Inflammatory macrophage treated with lipopolysaccharide for 1 hour (primary cell): ENCODE measurements at places on chromosomes 2 and 18.

DNA sequence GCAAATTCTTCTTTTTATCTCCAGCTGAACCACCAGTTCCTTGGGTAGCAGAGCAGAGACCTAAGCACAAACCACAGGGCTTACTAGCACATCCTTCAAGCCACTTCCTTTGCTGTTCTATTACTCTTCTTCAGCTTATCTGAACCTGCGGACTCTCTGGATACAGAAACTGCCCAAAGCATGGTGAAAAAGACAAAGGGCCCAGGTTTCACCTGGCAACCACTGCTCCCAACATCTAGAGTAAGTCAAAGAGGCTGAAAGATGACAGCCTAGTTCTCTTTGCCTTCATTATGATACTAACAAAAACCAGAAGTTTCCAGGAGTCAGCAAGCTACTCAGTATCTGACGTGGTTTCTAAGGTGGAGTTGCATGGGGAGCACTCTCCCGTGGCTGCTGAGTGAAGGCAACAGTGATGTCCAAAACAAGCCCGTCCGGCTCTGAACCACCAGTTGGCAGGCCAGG, 43.4 kb downstream of the KANSL3 start:
- no peak for DNase-seq

DNA sequence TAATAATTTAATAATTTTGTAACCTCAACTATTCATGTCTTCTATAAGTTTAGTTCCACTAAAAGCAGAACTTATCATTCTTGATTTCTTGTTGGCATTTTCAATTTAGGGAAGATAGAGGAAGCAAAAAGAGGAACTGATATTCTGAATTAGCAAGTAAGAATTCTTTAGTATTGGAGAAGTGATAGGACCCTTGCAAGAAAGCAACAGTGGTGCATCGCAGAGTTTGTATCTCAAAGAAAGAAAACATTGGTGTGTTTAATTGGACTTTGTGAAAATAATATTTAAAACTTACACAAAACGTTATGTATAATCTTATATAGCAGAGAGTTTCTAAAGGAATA, 36.5 kb upstream of the TNFRSF11A start:
- DNase-seq: peak; percentile 65

DNA sequence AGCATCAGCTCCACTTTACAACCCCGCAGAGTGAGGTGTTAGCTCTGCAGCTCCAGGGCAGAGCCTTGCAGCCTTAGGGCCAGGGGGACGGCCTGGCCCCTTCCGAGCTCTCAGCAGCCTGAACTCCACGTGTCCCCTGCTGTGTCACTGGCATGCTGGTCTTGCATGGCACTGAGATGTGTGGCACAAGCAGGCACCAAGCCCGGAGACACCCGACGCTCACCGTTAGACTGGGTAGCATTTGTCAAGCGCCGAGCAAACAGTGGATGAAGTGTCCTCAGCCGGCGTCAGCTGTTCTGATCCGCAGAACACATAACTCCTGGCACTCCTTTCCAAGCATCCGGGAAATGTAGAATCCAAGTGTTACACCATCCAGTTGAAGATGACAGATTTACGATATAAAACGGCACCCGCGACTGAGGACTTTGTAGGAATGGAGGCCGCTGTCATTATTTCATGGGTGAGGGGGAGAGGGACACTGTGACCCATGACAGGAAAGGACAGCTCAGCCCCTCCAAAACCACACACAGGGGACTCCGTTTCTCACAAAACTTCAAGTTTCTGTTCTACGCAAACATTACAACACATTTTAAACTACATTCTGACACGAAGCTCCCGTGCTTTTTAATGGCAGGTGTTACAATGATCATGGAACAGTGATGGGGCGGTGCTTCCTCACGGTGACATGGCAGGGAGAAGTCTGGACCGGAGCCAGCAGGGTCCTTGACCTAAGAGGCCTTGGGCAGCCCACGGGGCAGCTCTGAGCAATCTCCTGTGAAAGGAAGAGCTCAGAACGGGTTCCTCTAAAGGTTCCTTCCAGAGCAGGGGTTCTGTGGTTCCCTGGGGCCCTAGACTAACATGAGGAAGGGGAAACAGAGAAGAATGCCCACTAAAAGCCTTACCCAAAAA, 89.4 kb downstream of the HDAC4 start:
- peak; percentile 48 for DNase-seq

DNA sequence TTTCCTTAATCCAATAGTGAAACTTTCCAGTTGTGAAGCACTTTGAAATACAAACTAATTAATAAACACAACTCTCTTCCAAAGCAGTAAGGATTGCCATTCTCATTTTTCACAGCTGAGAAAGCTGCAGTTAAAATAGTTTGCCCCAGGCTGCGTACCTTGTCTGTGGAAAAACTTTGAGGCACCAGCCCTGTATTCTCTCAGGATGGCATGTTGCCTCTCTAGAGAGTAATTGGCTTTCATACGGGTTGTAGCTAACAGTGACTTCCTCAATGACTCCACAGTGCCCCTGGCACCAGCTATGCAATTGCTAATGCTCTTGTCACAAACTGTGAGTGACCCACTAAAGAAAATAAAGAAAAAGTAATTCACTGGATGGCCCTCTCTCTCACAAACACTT, 345.7 kb downstream of the MTX2 start:
- DNase-seq: no peak

GRCh38 chr18:78126536-78126935, 853.1 kb upstream of the SALL3 start:
- no peak for DNase-seq

- DNase-seq: no peak
Observed at GRCh38 chr2:31580321-31581117, at the start of gene SRD5A2. SRD5A2 (minus strand) TSS chr2:31580938; CDS start chr2:31580900, 38 bp downstream.

GRCh38 chr2:85996591-85996990, 107.8 kb upstream of the ST3GAL5 start:
- DNase-seq: no peak

GRCh38 chr18:61822879-61823278, 69.9 kb downstream of the RNF152 start:
- no peak for DNase-seq

DNA sequence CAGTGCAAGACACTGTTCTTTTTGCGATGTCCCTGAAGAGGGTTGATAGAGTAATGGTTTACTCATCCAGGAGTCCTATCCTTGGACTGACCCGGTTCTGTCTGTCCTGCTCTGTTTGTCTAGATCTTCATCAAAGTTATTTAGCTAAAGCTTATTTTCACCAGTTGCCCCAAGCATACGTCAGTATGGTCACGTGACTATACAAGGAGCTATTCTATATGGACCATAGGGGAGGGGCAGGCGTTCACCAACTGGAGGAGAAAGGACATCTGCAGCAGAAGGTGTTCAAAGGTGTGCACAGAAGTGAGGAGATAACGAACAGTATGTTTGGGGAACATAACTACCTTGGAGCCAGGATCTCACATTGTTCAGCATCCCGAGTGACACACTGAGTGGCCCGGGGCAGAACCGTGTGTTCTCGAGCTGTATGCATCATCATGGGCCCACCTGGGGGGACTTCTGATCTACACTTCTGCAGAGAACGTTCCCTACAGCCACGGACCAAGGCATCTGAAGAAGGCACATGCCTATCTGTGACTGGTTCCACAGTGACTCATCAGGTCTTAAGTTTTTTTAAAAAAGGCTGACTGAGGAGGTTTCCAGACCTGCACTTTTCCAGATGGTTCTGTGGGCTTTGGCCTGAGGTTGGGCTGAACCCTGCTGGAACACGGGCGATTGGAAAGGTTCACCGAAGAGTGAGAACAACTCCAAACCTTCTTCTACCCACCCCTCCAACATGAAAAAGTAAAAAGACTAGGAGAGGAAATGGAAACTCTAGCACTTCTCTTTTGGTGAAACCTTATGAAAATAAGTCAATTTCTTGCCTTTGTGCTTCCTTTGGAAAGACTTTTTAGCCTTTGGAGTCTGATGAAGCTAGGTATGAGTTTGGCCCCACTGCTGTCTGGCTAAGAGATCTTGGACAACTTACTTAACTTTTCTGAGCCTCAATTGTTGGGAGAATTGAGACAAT, 68.6 kb upstream of the YWHAQ start:
- DNase-seq: peak; percentile 40

GRCh38 chr2:40466332-40466906, 14.5 kb upstream of the SLC8A1 start:
- DNase-seq: no peak
